DMS 273 treated with DMSO at 0.1 percent for 48 hours (cell line): ENCODE measurements at places on chromosomes 16 and 17.

DNA sequence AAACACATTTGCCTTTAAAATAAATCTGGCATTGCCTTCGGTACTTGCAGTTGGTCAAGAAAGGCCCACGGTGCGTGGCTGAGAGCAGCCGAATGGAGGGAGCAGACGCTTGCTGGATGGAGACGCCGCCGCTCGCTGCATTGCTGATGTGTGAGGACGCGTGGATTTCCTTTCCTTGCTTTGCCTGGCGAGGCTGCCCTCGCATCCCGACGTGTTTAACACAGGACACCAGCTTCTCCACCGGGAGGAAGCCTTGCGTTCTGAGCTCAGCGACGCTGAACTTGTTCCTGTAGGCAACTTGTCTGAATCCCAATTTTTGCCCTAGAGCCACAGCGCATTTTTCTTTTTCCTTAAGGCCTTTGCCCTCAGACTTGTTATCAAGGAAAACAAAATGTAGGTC is 45.8 kb downstream of the COX4I1 start:
- DNase-seq, result no peak

- no peak for DNase-seq
Observed at GRCh38 chr17:3025421-3026124, 37.8 kb downstream of the OR1D5 start.

- DNase-seq, result no peak
Observed at GRCh38 chr17:5672815-5673430, 88.6 kb upstream of the NLRP1 start.

DNA sequence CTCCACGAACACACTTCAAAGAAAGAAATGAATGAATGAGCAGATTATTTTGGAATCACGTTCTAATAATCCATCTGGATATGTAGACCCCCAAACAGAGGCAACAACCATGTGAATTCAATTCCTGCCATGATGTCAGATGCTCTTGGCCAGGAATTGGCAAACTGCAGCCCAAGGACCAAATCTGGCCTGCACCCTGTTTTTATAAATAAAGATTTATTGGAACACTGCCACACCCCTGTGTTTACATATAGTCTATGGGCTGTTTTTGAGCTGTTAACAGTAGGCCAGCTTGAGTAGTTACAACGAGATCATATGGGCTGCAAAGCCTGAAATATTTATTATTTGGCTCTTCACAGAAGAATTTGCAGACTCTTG is 336.0 kb upstream of the ZFHX3 start:
- no peak for DNase-seq

DNA sequence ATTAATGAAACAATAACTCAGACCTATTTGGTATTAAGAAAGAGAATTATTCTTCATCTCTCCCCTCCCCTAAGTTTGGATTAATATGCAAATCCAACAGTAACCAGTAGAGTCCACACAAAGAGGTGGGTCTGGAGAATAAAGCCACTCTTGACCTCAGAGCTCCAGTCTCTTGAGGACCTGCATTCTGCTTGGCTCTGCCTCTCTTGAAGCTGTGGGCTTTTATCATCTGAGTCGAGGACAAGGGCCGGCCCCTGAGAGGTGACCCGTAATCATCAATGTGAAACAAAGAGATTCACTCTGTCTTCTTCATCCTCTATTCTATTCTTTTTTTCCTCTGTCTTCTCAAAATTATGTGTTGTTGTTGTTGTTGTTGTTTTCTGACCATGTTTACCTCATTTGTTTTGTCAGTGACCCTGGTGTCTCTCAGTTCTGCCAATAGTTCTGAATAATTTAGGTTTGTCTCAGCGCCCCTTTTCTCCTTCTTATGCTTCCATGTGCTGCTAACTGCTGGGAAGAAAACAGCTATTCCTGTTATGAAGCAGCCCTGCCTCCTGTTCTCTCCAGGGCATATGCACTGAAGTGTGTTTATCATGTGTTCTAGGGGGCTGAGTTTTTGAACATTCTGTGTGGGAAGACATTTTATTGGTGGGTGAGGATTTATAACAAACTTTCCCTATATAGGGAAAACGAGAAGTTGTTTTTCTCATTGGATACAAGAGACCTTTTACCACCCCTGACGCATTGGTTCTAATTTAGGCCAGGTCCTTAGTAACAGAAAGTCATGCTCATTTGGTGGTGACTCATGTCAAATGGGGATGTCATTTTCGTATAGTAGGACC is 135.8 kb downstream of the TRIM37 start:
- DNase-seq, result no peak

DNA sequence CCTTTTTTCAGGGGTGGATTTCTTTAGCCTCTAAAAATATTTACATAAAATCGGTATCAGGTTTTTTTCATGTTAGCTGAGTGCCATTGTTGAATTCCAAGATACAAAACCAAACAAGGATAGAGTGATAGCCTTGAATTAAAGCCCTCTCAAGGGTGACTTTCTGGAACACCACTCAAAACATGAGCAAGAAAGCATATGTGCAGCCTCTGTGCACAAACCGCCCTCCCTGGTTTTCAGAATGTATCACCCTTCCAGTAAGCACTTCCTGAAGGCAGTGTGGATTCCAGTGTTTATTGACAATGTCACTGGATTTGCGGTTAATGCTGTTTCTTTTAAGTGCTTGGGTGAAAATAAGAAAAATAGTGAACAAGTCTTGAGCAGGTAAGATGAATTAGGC is 597.7 kb downstream of the TMEM114 start:
- DNase-seq, result no peak

DNA sequence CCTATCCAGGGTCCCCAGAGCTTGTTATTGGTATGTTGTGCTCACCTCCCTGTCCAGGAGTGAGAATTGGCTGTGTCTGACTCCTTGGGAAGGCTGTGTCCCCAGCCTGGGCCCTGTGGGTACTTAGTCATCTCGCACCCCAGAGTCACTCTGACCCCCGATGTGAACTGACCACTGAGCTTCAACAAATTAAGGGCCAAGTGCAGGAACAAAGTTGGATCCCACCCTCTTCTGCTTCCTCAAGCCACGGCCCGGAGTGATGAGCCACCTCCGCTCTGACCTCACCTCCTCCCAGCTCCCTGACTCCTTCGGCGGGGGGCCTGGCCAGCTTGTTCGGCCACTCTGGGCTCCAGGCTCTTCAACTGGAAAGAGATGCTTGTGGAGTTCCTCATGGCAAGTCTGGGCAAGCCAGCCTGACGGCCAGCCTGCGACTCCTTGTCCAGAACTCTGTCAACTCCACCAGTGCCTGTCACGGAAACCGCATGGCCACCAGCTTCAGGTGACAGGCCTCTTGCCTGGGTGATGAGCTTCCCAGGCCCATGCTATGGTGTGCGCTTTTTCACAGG is 22.3 kb upstream of the MPRIP start:
- DNase-seq, result no peak

GRCh38 chr16:12531937-12532336 is 271.8 kb downstream of the CPPED1 start:
- no peak for DNase-seq

GRCh38 chr16:86668136-86668910 is 90.0 kb downstream of the FOXL1 start:
- no peak for DNase-seq

DNA sequence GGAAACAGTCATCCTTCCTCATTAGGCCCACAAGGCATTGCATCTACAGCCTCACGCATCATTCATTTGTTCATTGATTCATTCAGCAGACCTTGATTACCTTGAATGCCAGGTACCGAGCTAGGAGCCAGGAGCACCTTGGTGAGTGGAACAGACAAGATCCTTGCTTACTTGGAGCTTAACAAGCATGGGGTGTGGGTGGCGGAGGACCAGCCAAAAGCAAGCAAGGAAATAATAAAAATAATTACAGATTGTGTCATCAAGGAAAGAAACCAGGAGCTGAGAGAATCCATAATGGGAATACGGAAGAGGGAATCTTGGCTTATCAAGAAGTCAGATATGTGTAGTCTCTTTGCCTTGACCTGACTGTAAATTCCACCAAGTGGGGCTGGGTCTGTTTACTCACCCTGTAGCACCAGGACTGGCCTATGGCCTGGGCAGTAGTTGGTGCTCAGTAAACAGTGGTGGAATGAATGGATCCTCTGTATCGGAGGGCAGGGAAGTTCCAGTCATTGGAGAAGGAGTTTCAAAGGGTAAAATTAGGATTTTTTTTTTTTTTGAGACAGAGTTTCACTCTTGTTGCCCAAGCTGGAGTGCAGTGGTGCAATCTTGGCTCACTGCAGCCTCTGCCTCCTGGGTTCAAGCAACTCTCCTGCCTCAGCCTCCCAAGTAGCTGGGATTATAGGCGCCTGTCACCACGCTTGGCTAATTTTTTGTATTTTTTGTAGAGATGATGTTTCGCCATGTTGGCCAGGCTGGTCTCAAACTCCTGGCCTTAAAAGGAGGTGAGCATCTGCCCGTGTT is 157.7 kb downstream of the MSI2 start:
- DNase-seq, result no peak

- DNase-seq, result no peak
Observed at GRCh38 chr16:70591615-70592014, 54.7 kb upstream of the IL34 start.
